ENCODE measurements at places on chromosomes 5 and 9.

- no peak for DNase-seq
Measured at GRCh38 chr5:69485471-69485870, 7.1 kb upstream of the OCLN start.

GRCh38 chr5:129245489-129245888, 150.9 kb downstream of the ISOC1 start:
- DNase-seq = no peak

DNA sequence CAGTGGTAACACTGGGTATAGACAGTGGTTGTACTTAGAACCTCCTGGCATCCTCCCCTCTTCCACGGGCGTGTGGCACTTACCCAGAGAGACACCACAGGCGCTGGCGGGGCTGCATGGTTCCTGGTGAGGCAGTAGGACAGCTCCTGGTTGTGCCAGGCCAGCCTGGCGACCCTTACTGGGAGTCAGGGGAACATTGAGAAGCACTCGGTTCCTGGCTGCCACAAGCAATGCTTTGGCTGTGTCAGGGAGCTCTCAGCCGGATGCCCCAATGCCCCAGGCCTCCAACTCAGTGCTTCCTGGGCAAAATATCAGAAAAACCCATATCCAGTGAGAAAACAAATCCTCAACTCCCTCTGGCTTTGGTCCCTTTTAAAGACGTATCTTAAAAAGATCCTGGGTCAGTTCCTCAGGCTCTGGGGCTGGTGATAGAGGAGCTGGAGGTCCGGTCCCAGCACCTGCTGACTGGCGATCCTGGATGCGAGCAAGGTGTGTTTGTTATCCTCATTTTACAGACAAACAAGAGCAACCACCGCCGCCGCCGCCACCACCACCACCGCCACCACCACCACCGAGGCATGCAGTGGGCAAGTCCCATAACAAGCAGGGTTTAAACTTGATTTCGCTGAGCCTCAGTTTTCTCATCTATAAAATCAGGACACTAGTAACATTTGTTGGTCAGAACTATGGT, 4.2 kb downstream of the NKX2-5 start:
- DNase-seq = no peak

DNA sequence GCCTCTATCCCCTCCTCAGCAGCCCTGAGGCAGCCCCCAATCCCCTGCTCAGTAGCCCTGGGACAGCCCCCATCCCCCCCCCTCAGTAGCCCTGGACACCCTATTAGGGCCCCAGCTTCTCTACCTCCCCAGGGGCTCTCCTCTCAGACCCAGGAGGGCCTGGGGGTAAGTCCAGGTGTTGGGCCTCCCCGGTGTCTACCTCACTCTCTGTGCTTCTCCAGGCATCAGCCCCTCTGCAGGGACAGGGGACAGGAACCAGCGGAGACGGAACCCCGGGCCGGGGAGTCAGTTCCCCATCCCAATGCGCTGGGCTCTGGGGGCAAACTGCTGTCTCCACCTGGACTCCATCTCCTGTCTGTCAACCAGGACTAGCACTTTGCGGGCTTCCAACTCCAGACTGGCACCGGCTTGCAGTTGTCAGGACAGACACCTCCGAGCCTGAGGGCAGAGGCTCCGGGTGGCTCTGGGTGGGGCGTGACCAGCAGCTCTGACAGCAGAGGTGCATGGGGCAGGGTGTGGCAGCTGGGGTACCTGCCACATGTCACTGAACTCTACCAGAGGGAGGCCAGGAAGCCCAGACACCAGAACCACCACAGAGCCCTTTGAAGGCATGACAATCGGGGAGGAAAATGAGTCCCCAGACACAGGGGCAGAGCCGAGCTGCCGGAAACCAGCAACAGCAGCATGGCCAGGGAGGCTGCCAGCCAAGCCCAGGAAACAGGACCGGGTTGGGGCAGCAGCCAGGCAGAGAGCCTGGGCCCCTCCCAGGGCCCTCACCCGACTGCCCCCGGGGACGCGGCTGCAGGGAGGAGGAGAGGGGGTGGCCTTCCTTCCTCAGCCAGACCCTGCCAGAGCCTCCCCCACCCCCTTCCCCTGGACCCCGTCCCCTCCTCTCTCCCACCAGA, 17.7 kb upstream of the UBAC1 start:
- DNase-seq = no peak

DNA sequence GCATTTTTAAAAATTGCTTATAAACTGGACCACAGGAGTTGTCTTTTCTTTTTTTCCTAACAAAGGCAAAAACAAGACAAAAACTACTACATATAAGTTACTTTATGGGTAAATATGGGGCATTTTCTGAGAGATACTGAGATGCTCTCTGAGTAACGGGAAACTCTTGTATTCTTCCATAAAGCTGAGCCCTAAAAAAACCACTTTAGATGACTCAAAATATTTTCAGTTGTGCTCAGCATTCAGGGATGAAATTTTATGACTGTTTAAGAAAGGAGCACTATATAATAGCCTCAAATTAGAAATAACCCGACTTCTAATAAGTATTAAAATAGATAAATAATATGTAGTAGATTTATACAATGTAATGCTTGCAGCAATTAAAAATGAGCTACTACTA, 644.5 kb downstream of the KCTD16 start:
- DNase-seq = no peak

- DNase-seq = no peak
Measured at GRCh38 chr9:134379831-134380365, 53.6 kb downstream of the RXRA start.

GRCh38 chr9:38298503-38298902, 94.0 kb upstream of the ALDH1B1 start:
- no peak for DNase-seq

DNA sequence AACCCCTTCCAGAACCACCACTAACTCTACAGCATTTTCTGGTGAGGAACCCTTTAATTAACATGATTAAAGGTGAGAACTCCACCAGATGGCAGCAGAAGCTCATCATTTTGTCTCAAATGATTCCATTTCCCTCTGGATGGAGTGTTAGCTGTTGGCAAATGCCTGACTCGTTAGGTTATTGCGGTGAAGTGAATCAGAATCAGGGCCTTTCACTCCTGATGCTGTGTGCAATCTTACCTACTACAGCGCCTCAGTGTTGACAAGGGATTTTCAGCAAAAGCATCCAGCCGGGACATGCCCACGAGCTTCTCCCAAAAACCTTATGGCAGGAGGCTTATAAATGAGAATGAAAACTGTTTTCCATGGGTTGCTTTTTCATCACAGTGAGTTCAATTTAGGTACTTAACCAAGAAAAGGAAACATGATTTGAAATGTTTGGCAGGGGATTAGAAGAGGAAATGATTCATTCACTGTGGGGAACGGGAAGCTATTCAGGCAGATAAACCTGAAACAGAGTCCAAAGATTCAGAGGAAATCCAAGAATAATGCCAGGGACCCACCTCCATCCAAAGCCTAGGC, 48.0 kb upstream of the CAST start:
- DNase-seq = no peak

DNA sequence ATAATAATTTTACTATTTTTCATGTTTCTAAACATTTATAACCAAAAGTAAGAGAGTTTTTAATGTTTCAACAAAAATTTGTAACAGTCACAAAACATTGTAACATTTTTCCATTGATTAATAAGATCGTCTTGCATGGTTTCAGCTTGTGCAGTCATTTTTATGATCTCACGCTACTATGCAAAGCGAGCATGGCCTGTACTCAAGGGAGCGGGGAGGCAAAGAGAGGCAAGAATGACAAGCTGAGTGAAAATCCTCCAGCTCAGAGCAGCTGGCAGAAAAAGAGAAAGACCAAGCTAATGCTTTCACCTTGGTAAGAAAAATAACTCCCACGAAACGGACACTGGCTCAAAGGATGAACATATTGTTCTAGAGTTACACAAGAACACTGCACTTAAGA, 90.0 kb upstream of the SV2C start:
- no peak for DNase-seq

GRCh38 chr5:143564417-143564816, 160.9 kb upstream of the NR3C1 start:
- no peak for DNase-seq

DNA sequence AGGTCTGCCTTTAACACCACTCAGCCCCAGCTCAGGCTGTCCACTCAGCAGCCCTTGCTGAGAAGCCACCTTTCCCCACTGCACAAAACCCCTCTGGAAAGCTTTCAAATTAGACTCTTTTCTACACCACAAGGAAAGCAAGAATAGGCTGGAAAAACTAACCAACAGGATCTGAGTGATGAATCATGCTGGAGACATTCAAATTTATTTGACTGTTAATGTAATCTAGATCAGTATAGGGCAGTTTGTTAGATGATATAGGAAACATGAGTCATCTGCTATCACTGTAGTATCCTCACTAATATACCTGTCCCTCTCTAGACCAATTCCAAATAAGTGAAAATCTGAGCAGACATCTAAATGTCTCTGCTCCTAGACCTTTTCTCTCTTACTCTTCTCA, 127.8 kb upstream of the PAM start:
- DNase-seq = no peak

- no peak for DNase-seq
Measured at GRCh38 chr9:129934041-129934591, 98.9 kb downstream of the USP20 start.

GRCh38 chr9:102841376-102841775, 153.8 kb upstream of the CYLC2 start:
- no peak for DNase-seq

DNA sequence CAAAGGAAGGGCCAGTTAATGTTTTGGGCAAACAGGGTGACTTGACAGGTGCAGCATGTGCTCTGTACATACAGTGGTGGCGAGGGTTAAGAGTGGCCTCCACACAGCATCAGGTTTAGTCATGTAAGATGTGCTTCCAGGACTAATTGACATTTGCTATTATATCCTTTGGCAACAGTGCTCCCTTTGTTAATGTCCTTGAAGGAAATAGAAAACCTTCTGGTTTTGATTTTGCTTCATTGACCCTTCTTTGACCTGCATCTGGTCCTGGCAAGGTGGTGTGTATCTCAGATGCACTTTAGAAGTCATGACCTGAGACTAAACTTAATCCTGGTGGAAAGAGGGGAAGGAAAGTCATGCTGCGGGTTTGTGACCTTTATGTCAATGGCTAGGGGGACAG, 440.0 kb downstream of the ENC1 start:
- DNase-seq = no peak

- DNase-seq = no peak
Measured at GRCh38 chr5:40717281-40717680, 37.6 kb downstream of the PTGER4 start.

GRCh38 chr9:79028101-79028500, 543.7 kb upstream of the TLE4 start:
- no peak for DNase-seq

- DNase-seq = no peak
Measured at GRCh38 chr5:159972538-159973362, 36.2 kb upstream of the TTC1 start.

All from activated CD8-positive, alpha-beta memory T cell treated with anti-CD3 and anti-CD28 coated beads for 1 hour (primary cell).